Calu3 (cell line): ENCODE measurements at places on chromosomes 16 and 17. TPM values are rescaled to one million over a fixed set of nuclear protein-coding genes. Genes with fewer than 3 reads are reported as not detected.

DNA sequence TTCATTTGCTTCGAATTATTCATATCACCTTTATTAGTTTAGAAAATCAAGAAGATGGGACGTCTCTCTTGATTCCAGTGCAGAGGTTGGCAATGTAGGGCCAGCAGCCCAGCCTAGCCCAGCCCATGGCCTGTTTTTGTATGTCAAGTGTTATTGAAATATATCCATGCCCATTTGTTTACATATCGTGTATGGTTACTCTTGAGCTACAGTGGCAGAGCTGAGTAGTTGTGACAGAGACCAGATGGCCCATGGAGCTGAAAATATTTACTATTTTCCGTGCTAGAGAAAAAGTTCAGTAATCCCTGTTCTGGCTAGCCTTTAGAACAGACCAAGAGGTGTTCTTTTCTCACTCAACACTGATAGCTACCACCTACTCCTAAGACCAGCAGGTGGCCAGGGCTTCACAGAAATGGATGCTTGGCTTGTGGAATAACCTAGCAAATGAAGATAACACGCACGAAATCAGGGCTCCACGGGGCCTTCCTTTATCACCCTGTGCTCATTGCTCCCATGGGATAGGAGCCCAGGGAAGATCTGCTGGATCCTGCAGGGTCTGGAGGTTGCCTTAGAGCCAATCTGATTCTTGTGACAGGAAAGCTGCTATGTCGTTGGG lies 123.2 kb upstream of the ANKFN1 start:
- peaks cover 40% of the 10 kb centered on the region for H3K27me3 ChIP-seq
- no peaks in the 10 kb centered on the region for H3K36me3 ChIP-seq
- DNase-seq = no peak
- H3K27ac ChIP-seq = no peak overlapping the region
- no peaks in the 10 kb centered on the region for H3K4me1 ChIP-seq

GRCh38 chr16:50068550-50068949 lies 2.8 kb downstream of the HEATR3 start:
- no peaks in the 10 kb centered on the region for H3K27me3 ChIP-seq
- no peak overlapping the region for H3K27ac ChIP-seq
- DNase-seq = no peak
- peaks cover 44% of the 10 kb centered on the region for H3K36me3 ChIP-seq
- no peak overlapping the region for H3K4me3 ChIP-seq
- H3K4me1 ChIP-seq = peaks cover 25% of the 10 kb centered on the region

GRCh38 chr17:58574025-58574424 lies 59.6 kb upstream of the MTMR4 start:
- no peaks in the 10 kb centered on the region for H3K4me1 ChIP-seq
- H3K27ac ChIP-seq = no peak overlapping the region
- no peaks in the 10 kb centered on the region for H3K36me3 ChIP-seq
- H3K4me3 ChIP-seq = no peak overlapping the region
- no peak for DNase-seq
- H3K27me3 ChIP-seq = no peaks in the 10 kb centered on the region

DNA sequence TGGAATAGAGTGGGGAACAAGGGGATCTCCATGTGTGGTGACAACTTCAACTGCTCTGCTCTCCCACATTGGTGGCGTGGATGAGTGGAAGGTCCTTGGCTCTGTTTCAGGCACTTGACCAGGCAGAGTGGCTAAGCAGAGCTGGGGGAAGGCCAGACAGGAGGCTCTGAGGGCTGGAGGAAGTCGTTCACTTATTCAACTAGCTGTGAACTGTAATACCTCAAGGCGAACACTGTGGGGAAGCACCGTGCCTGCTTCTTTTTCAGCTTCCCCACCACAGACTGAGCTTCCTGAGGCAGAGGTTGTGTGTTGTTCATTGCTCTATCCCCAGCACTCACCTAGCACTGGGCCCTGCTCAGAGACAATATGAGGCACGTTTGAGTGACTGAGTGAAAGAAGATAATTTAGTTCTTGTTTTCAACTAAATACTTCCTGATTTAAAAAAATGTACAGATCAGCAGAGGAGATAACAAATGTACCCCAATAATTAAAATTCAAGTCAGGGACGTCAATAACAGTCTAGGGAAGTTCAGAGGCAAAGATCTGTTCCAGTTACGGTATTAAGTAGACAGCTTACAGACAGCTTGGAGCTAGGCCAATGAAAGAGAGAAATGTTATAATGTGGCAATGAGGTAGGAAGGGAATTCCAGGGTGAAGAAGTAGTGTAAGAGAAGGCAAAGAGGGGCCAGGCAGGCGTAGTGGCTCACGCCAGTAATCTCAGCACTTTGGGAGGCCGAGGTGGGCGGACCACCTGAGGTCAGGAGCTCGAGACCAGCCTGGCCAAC lies 34.7 kb downstream of the MYO18A start:
- peak; percentile 69 for DNase-seq
- H3K36me3 ChIP-seq = peaks cover 13% of the 10 kb centered on the region
- H3K27ac ChIP-seq = peak overlapping the region; percentile 64

SPPL2C gene
- total RNA-seq = not detected in 2 replicates

TLCD3B gene
- total RNA-seq = 0.90 and 1.5 TPM in 2 replicates
